Activated CD4-positive, alpha-beta T cell treated with anti-CD3 and anti-CD28 coated beads for 1 hour (primary cell): ENCODE measurements at places on chromosomes 3 and 15.

- DNase-seq, result no peak
These were observed 42.4 kb upstream of the TGFBR2 start for GRCh38 chr3:30563956-30564355.

DNA sequence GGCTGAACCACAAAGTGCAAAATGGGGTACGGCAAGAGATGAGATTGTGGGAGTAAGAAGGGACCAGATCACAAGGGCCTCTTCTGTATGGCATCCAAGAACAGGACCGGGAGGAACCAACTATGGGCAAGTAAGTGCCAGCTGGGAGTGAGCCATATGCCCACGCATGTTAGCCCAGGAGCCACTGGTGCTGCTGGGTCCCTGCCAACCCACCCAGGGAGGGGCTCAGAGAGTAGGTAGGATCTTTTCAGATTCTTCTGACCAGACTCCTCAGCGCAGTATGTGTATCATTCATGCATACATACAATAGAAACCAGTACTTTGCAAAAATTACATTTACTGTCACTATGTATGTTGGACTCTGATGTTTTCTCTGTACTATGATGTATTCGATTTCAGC is 54.0 kb downstream of the RAB11A start:
- no peak for DNase-seq

- no peak for DNase-seq
These were observed 87.8 kb downstream of the P3H2 start for GRCh38 chr3:190032923-190033322.

- no peak for DNase-seq
These were observed 14.1 kb upstream of the TMEM115 start for GRCh38 chr3:50373146-50374051.

- no peak for DNase-seq
These were observed 6.3 kb upstream of the RAB5A start for GRCh38 chr3:19940643-19941042.

DNA sequence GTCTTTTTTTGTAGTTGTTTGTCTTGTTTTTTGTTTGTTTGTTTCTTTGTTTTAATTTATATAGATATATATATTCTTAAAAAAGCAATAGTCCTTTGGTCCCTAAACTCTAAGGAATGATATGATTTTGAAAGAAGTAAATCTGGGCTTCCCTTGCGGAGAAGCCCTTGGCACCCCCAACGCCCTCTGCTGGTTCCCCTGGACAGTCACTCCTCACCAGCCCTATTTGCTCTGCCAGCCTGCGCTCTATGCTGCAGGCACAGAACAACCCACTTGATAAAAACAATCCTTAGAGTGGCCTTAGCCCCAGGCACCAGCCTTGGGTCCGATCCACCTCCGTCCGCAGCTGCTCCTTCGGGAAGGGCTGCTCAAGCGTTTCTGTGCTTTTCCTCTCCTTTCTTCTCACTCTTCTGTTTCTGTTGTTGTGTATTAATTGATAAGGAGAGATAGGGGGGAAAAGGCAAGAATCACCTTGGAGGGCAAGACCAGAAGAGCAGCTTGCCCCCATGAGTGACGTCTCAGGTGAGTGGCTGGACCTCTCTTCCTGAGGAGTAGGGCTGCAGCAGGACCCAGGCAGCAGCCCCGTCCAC is 13.7 kb upstream of the PARP6 start:
- DNase-seq, result peak; percentile 34

GRCh38 chr3:109178708-109179107 is 42.2 kb downstream of the C3orf85 start:
- DNase-seq, result no peak

- DNase-seq, result no peak
These were observed 3.6 kb downstream of the CTNNB1 start for GRCh38 chr3:41202834-41203345.

DNA sequence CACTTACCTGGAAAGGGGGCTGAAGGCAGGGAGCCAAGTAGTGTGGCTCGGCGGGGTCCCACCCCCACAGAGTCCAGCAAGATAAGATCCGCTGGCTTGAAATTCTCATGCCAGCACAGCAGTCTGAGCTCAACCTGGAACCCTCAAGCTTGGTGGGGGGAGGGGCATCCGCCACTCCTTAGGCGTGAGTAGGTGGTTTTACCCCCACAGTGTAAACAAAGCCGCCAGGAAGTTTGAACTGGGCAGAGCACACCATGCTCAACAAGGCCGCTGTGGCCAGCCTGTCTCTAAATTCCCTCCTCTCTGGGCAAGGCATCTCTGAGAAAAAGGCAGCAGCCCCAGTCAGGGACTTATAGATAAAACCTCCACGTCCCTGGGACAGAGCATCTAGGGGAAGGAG is 156.3 kb downstream of the KBTBD8 start:
- DNase-seq, result no peak

DNA sequence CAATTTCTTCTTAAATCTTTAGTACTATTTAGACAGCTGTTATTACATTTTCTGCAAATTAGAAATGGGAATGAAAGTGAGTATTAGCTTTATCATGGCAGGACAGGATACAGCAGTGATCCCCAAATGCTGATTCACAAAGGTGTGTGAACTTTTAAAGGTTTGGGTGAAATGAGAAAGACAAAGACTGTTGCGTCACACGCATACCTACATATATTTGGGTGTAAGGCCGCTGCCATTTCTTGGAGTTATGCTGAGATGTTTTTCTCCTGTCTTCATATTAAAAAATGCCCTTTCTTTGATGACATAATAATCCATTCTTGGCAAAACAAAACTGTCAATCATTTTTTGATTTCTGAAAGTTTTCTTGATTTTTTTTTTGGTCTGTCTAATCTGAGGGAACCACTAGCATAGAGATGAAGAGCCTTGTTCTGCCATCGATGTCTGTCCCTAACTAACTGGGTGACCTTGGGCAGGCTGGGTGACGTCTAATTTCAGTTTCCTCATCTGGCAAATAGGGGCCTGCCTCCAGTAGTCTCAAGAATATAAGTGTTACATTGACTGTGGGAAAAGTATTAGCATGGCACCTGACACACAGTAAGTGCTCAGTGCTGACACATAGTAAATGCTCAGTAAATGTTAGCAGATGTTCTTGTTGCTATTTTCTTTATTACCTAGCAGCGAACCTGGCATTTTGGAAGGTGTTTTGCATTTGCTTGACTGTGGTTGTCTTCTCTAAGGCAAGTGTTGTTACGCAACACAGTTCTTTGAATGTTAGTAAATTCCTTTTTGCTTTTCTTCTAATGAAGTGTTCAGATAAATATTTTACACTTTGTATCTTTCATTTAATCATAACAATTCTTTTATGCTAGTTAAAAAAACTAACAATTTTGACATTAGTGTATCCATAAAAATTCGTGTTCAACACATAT is 5.0 kb downstream of the MITF start:
- no peak for DNase-seq

DNA sequence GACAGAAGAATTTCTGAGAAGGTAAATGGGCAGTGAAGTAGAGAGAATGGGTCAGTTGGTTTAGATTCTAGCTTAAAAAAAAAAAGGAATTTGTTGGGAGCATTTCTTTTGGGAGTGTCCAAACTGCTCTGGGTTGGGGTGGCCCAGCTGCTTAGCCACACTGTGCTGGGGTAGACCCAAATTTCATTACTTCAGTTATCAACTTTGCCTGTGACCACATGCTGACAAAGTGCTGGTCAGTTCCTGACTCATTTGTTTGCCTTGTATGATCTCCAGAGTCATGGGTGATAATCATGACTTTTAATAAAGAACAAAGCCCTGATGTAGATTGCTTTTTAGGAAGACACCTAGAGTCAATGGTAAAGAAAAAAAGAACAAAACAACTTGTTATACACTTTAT is 121.5 kb upstream of the FGF7 start:
- no peak for DNase-seq

DNA sequence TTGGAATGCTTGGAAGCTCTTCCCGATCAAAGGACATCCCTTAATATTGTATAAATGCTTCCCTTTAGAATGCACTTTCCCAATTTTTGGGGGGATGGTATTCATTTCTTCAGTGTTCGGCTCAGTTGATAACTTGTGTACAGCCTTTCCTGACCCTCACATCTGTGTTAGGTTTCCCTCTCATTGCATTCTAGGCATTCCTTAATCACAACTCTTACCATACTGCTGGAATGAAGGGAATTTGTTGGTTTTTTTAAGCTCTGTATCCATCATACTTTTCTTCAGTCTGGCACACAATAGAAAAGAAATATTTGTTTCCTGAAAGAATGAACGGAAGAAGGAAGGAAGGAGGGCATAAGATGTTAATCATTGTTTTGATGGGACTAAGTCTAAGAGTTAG is 119.5 kb downstream of the CHST2 start:
- DNase-seq, result no peak

- no peak for DNase-seq
These were observed 14.3 kb downstream of the BHLHE40 start for GRCh38 chr3:4993276-4994143.

- DNase-seq, result no peak
These were observed 100.6 kb downstream of the OXNAD1 start for GRCh38 chr3:16365491-16366128.

GRCh38 chr3:45978006-45978761 is 17.4 kb downstream of the FYCO1 start:
- no peak for DNase-seq

DNA sequence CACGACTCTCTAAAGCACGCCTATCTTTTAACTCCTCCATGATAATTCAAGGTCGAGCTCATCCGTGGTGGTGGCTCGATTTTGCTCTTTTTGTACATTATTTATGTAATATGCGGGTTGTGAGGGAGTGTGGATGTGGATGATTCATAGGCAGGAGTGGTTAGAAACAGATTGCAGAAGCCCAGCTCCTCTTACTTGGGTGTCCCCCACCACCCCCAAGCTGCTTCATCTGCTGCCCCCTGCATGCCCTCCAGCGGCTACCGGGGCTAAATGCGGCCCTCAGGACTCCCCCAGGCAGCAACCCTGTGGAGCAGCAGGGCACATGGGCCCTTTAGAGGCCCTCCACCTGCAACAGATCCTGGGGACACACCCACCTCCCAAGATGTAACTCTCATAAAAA is 111.5 kb upstream of the SELENOK start:
- no peak for DNase-seq

- DNase-seq, result no peak
These were observed 29.5 kb downstream of the GALNT15 start for GRCh38 chr3:16203671-16204629.
